ENCODE measurements at places on chromosomes 6 and 20.

DNA sequence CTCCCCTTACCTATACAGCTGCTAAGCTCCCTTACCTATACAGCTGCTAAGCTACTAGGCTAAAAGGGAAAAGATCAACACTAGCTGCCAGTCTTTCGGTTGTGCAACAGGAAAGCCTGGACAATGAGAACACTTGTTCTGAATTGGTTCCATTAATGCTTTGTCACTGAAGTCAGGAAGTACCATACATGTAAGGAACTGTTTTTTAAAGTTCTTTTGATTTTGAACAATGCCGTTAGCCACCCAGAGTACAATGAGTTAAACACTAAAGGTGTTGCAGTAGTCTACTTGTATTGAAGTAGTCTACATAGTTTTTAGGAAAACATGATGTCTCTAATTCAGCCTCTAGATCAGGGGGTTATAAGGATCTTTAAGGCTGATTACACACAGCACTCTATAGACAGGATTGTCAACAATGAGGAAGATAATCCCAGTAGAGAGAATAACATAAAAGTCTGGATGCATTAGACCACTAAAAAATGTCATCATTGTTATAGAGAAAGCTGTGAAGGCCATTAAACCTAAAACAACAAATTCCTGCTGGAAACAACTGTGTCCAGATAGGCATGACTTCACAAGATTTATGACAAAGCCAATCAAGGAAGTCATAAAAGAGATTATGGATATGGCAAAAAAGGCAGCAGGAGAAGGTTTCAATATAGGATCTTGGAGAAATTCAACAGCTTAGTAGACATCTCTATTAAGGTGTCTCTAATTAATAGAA lies 306.3 kb downstream of the PHF3 start:
- DNase-seq, result no peak

- DNase-seq, result no peak
Observed at GRCh38 chr6:111609028-111609820, 3.5 kb upstream of the TRAF3IP2 start.

- DNase-seq, result no peak
Observed at GRCh38 chr6:3102875-3103274, 15.6 kb upstream of the BPHL start.

- DNase-seq, result no peak
Observed at GRCh38 chr6:95768539-95768938, 191.2 kb downstream of the MANEA start.

DNA sequence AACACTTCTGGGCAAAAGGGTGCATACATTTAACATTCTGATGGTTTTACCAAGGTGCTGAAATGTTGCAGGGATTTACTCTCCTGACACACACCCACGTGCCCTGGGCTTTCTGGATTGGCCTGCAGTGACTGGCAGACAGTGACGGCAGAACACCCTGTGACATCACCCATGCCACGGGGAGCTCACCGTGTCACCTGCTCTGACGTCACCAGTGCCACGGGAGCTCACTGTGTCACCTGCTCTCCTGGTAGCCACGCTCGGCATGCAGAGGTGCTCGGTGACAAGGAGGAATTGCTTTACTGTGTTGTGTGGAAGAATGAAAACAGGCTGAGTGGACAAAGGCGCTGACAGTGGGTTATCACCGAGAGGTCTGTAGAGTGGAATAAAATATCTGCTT lies 99.3 kb downstream of the RAMACL start:
- DNase-seq, result no peak

- DNase-seq, result no peak
Observed at GRCh38 chr20:35235881-35236280, 9.4 kb downstream of the MMP24 start.

DNA sequence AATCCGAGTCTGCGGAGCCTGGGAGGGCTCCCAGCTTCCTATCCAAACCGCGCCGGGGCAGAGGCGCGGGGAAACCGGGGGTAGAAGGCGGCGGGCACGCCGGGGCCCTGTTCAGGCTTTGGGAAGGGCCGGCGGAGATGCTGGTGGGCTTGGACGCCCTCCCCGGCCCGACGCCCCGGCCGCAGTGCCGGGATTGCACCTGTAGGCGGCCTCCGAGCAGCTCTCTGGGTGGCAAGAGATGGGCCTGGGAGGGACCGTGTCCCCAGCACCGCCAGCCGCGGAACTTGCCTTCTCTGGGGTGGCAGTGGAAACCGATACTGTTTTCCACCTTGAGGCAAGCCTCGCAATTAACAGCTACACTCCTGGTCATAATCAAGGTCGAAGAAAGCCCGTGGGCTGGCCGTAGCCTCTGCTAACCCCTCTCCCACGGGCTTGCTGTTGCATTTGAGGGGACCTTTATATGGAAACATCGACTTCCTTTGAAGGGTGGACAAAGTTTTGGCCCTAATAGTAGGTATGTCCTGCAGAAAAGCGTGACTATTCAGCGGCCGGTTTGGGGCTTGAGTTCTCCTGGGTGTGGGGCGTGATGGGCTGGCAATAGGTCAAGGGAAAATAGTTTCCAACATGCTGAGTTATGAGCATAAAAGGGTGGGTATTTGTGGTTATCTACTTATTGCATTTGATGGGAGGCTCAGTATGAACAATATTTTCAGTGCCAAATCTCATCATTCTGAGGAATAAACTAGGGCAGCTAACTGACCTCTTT lies 1.1 kb upstream of the JAG1 start:
- DNase-seq, result peak; percentile 61

DNA sequence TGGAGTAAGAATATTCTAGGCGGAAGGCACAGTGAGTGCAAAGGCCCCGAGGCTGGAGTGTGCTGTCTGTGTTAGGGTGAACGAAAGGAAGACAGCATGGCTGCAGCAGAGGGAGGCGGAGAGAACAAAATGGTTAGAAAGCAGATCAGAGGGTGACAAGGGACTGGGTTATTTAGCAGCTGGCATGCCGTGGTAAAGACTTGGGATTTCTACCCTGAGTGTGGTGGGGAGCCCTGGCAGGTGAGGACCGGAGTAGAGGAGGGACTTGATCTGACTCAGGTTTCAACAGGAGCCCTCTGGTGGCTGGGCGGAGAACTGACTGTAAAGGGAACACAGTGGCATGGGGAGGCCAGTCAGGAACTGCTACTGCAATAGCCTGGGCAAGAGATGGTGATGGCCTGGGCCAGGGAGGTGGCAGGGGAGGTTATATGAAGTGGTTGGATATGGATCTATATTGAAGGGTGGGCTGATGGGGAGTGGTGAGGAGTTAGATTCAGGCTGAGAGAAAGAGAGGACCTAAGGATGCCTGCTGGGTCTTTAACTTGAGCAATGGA lies 38.0 kb downstream of the PIM1 start:
- DNase-seq, result peak; percentile 87

- DNase-seq, result no peak
Observed at GRCh38 chr6:43295456-43295855, 2.6 kb upstream of the SLC22A7 start.

DNA sequence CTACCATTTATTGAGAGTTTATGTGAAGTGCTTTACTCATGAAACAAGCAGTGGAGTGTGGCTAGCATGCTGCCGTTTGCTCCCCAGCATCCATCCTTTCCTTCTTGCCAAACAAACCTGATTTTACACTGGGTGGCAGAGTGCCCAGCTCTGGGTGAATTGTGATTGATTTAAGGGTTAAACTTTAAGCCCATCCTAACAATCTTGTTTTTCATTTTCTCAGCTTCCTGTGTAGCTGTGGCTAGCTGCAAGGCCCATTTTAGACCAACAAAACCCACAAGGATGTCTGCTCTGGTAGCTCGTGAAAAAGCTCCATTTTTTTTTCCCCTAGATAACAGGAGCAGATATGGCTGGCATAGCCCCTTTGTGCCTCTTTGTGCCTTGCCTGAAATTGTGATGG lies 77.7 kb upstream of the KCNG1 start:
- DNase-seq, result no peak

DNA sequence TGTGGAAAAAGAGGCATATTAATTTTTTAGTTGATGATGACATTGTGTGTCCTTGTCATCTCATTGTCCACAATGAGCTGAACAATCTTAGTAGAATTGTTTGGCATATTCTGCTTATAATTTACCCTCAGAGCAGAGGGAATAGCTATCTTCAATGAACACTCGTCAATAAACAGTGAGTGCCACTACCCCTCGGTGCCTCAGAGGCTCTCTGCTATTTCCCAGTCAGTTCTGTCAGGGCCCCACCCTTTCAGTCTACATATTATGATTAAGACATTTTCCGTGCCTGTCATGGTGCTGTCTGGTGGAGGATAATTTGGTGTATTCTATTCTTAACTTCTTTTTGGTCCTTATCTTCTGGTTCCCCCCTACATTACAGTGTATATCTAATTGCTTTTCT lies 31.2 kb downstream of the NUS1 start:
- no peak for DNase-seq

DNA sequence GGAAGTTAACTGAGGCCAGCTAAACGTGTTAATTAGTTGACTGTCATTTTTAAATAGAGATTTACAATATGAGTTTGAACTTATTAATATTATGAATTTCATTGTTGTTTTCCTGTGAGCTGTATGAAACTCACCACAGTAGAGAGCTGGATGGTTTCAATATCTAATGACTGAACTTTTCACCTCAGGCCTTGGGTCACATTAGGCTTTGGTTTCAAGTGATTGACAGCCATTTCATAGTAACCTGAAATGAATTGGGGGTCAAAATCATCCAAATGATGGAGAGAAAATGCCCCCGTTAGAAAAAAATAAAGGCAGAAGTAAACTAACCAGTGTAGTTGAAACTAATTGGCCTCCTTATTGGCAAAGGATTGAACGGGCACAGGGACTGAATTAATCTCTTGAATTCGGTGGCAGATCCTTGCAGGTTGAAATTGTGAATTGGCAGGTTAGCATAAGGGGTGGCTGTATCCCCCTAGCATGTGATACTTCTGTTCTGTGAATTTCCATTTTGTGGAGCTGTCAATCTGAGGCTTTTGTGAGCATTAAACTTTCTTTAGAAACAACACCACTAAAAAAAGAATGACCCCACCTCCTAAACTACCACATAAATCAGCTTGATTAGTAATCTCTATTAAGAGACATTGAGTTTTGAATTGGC lies 155.1 kb upstream of the MMS22L start:
- no peak for DNase-seq

GRCh38 chr6:3745566-3746118 lies 5.9 kb downstream of the PXDC1 start:
- DNase-seq, result no peak

Measured in activated naive CD8-positive, alpha-beta T cell treated with anti-CD3 and anti-CD28 coated beads for 36 hours (primary cell).